ENCODE measurements at places on chromosomes 11 and 22.

- DNase-seq = no peak
These were observed 46.7 kb upstream of the RAB1B start for GRCh38 chr11:66221726-66222236.

GRCh38 chr11:103997082-103997481 lies 39.4 kb upstream of the DDI1 start:
- DNase-seq = no peak

- no peak for DNase-seq
These were observed 12.1 kb downstream of the BBOX1 start for GRCh38 chr11:27052668-27053067.

DNA sequence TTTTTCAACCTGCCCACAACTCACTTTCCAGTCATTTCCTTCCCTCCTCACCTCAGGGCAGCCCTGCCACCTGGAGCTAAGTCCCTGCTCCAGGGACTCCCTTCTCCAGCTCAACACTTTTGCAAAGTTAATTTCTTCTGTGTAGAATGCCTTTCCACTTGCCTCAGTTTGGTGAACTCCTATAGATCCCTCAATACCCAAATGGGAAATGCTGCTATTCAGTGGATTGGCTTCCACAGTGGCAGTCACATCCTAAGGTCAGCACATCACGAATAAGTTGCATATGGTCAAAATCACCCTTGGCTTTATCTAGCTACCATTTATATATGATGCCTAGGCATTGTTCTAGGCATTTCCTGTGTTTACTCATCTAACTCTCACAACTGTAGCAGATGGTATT lies 23.6 kb downstream of the GDPD5 start:
- DNase-seq = no peak

DNA sequence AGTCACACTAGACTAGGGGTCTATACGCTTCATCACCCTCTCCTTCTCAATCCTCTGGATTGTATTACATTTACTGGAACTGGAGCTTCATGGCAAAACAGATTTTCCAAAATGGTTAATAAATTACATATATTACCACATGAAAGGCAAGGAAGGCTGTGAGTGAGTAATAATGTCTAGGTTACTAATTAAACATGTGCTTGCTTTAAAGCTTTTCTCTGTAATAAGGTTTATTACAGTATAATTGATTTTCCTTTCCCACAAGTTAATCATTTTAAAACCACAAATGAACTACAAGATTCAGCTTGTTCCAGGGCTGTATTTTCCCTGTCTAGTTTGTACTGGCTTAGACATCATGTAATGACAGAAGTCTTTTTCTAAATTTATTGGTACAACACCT lies 25.6 kb downstream of the MMP13 start:
- no peak for DNase-seq

- no peak for DNase-seq
These were observed 67.7 kb upstream of the CLNS1A start for GRCh38 chr11:77705195-77705875.

- DNase-seq = no peak
These were observed 6.6 kb upstream of the CSNK2A3 start for GRCh38 chr11:11359611-11360010.

DNA sequence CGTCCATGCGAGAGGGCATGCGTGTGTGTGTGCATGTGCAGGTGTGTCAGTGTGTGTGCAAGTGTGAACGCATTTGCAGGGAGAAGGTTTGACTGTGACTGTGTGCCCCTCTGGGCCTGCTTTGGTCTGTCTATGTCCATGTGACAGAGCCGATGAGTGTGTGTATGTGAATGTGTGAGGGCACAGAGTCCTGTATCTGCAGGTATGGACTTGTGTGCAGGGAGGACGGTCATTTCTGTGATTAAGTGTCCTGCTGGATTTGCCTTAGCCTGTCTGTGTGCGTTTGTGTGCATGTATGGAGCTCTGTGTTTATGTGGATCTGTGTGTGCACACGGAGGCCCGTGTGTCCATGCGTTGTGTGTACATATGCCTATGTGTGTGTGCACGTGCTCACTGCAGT lies 5.4 kb downstream of the EMID1 start:
- DNase-seq = no peak

- no peak for DNase-seq
These were observed 975.6 kb downstream of the BRD1 start for GRCh38 chr22:48851933-48852549.

GRCh38 chr11:112437096-112437495 lies 176.4 kb upstream of the PLET1 start:
- no peak for DNase-seq

DNA sequence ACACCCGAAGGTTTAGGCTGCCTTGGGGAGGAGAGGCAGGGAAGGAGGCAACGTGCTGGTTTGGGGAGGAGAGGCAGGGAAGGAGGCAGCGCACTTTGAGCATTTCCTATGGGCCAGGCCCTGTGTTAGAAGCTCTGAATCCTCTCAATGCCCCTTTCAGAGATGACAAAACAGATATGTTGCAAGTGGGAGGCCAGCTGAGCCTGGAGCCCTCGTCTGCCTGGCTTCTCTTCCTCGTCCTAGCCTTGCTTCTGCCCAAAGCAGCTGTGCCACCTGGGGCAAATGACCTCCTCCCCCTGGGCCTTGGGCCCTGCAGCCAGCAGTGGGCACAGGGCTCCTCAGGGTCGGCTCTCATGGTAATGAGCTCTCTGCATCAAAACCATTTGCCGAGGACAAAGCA lies 15.3 kb upstream of the LRRC32 start:
- DNase-seq = no peak

DNA sequence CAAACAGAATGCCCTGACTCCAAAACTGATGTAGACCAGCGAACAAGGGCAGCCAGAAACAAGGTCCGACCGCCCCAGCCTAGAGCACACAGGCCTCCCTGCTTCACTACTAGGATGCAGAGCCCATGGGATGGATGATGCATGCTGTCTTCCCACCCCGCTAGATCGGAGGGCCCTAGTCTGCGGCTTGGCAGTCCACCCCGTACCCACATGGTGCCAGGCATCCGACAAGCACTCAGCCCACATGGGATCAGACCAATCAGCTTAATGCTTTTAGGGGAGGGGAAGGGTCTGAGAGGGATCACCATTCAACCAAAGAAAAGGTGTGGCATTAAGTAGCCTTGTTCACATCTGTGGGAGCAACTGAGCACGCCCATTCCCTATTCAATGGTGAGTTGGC lies 30.6 kb downstream of the PISD start:
- no peak for DNase-seq

GRCh38 chr11:130156108-130157022 lies 3.2 kb upstream of the ST14 start:
- no peak for DNase-seq

GRCh38 chr11:134921938-134922337 lies 509.9 kb upstream of the B3GAT1 start:
- no peak for DNase-seq

GRCh38 chr11:134711588-134711987 lies 299.5 kb upstream of the B3GAT1 start:
- DNase-seq = no peak

GRCh38 chr22:50710221-50710620 lies 27.8 kb upstream of the ACR start:
- DNase-seq = no peak

DNA sequence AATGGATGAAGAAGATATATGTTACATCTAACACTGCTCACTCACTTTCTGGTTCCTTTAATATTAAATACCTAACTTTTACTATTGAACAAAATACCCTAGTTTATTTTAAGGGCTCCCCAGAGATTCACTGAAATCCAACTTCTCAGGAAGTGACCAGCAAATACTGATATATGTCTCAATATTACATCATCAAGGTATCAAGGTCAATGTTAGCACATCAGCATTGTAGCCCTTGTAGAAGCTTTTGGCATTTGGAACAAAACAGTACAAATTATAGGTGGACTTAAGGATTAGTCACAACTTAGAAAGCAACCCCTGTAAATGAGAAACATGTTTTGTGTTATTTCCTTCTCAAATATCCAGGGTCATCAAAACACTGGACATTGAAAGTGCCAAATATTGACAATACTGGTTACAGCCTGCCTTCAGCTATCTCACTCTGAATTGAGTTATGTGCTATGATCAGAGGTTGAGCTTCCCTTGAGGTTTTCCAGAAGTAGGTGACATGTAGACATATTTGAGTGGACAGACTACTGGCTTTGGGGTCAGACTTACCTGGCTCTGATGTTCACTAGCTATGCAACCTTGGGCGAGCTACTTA lies 1.9 kb upstream of the ATL3 start:
- no peak for DNase-seq

GRCh38 chr22:32618441-32619140 lies 144.0 kb downstream of the FBXO7 start:
- DNase-seq = no peak

DNA sequence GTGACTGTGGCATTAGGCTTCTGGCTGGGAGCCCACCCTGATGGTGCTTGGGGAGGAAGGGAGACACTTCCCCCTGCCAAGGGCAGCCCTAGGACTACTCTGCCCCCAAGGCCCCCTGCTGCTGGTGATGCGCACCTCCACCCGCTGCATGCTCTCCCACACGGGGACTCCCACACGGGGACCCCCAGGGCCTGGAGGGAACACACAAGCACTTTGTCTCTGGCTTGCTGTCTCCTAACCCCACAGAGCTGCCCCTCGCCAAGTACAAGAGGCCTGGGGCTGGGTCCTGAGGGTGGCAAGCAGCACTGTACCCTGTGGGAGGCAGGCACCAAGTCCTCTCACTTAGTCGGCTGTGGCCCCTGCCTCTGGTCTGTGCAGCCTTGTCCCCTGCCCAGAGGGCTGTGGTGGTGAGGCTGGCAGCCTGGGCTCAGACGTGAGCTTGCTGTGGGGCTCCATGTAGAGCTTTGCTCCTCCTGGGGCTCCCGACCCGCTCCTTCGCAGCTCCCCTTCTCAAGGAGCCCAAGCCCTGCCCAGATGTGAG lies 7.9 kb downstream of the LRRC75B start:
- no peak for DNase-seq

DNA sequence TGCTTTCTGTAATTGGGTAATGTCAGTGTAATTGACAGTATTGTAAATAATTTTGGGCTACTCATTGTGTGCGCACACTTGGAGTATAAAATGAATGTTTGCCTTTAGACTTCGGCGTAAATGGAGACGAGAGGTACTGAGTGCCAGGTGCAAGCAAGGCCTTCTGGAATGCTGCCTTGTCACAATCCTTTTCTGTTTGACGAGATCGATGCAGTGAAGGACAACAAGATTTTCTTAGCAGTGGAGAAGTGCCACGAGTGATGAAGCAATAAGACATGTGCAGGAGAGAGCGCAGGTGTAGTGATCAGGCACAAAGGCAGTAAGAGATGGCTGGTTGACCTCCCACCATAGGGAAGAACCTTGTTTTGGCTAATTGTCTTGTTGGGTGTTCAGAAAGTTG lies 67.5 kb downstream of the DDX10 start:
- no peak for DNase-seq

DNA sequence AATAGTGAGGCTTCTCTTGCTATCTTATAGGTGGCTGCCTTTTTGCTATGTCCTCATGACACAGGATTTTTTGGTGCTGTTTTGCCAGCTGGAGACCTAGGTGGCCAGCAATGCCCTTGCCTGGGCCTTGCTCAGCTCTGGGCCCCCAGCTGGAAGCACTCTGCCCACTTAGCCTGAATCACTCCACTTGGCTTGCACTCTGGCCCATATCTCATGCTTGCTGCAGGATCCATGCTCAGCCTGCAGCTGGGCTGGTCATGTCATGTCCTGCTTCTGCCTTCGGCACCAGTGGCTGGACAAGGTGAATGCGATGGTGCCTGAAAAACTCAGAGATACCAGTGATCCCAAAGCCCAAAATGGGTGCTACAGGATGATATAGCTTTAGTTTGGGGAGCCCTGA lies 818.6 kb upstream of the FAT3 start:
- no peak for DNase-seq

GRCh38 chr22:27726686-27727449 lies 74.7 kb downstream of the MN1 start:
- no peak for DNase-seq

DNA sequence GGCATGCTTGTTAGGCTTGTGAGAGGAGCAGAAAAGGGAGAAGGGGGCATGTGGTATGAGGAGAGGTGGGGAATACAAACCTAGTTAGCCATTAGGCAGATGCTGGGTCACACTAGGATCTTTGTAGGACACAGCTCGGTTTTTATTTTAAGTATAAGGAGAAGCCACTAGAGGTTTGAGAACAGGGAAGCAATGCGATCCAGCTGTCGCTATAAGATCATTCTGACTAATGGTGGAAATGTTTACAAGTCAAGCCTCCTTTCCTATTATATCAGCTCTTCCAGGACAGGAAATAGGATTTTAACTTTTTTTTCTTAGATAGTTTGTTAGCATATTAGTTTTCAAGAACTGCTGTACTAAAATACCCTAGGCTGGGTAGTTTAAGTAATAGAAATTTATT lies 609.9 kb downstream of the INSC start:
- DNase-seq = no peak

DNA sequence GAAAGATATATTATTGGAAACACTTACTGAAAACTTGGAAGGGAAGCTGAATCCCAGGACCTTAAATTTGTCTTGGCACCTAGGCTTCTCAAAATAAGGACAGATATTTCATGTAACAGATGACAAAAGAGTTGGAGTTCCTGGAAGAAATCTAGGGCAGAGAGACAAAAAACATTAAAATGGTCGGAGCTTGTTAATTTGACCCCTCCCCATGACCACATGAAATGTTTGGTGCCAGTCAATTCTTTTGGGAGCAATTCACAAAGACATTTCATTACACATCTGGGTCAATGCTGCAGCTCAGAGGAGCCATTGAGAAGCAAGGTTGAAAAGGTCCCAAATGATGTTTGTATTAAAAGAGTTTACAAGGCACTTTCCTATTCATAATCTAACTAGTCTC lies 162.0 kb upstream of the GUCY1A2 start:
- no peak for DNase-seq

GRCh38 chr11:100563541-100564280 lies 123.4 kb upstream of the ARHGAP42 start:
- no peak for DNase-seq

GRCh38 chr11:94877443-94878200 lies 95.7 kb downstream of the CWC15 start:
- no peak for DNase-seq

- no peak for DNase-seq
These were observed 6.4 kb upstream of the MRGPRD start for GRCh38 chr11:68987211-68987610.

DNA sequence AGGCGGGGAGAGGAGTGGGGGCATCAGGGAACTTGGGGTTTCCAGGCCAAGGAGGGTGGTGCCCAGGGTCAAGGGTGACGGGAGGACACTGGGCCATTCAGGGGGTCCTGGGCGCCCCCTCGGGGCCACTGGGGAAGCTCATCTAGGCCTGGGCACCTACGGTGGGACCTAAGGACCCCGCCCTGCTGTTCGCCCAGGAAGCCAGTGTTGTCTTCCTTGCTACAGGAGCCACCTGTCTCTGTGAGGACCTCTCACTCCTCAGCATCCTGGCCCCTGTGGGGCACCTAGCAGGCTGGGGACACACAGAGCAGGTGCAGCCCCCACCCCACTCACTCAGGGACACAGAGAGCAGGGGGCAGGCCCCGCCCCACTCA lies 191.6 kb downstream of the IGLL1 start:
- no peak for DNase-seq

GRCh38 chr11:37500425-37500824 lies 902.4 kb upstream of the RAG2 start:
- DNase-seq = no peak
